Stimulated activated CD4-positive, alpha-beta T cell treated with anti-CD3 and anti-CD28 coated beads, Interleukin-15, amount 100 ng/mL, for 24 hours (primary cell): ENCODE measurements at places on chromosomes 5 and 9.
A peak's percentile ranks its signal among the peaks of the same experiment; 100 is the strongest.

DNA sequence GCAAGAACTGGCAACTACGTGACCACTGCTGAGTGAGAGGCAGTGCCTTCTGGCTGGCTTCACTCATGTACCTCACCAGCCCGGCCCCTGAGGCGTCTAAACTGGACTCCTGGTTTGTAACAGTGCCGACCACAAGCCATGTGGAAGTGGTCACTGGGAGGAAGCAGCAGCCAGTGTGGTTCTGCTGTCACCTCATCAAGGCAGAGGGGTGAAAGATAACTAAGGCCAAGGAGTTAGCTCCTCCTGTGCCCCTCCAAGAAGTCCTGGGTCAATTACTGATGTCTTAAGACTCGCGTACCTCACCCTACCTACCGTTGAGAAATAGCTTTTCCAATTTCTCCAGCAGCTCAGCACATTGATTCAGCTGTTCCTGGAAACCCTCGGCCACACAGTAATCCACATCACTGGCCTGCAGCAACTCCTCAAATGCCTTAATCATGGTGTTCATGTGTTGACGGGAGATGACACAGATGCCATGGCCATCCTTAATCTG, 142.9 kb downstream of the CDK5RAP2 start:
- DNase-seq, result no peak

DNA sequence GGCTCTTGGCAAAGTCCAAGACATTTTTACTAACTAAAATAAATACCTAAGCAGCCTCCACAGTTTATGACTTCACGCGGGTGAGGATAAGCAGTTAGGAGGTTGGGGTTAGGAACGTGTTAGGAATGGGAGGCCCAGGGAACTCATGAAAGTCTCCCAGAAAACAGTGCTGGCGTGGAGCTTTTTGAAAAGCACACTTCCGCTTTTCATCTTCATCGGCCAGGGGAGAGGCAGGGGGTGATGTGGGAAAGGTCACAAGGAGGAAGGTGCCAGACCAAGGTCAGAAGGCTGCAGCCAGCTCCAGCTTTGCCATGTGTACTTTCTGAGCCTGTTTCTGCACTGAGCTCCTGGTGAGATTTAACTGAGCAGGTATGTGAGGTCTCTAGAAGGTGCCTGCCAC, 149.0 kb downstream of the PHF2 start:
- DNase-seq, result no peak

- DNase-seq, result no peak
Observed at GRCh38 chr9:108760841-108761240, 94.9 kb downstream of the ACTL7B start.

DNA sequence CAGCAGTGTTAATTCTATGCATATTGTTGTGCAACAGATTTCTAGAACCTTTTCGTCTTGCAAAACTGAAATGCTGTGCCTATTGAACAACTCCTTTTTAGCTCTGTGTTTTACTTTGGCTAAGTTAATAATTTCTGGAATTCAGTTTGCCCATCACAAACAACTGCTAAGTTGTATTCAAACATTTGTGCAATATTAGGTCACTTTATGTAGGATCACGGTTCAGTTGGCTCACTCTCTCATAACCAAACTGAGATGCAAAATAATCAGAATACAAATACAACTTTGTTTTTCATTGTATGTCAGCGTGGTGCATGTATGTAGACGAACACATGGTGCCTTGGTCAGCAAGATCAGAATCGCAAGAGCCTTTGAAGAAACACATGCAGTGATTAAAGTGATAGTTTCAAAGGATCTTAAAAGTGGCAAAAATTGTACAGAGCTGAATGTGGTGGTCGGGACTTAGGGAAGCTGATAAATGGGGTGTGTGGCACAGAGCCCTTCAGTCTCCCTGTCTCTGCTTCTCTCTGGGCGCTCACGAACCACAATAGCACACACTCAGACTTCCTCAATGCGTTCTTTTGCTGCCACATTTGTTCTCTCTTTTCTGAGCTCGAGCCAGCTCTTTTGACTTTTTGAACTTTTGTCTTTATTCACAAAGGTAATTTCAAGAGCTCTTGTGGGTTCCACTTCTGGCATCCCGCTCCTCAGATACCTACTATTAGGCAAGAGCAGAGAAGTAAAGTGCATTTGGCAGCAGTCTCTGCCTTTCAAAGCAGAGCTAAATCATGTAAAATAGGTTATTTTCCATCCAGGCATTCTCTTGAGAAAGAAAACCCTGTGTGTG, 112.4 kb upstream of the CTSL start:
- no peak for DNase-seq

DNA sequence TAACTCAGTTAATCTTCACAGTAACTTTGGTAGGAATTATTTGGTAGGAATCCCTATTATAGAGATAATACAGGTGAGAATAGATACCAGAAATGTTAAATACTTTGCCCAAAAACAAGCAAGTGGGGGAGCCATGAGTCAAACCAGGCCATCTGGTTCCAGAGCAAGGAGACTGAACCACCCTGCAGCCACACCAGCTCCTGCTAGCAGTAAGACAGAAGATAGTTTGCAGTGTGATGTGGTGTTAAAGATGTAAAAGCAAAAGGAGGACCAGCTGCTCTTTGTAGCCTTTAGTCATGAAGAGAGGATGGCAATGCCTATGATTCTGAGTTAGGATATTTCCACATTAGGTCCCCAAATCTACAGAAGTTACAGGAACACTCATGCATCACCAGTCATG, 101.4 kb downstream of the PRKACG start:
- DNase-seq, result no peak

GRCh38 chr9:3951161-3951665, 348.7 kb downstream of the GLIS3 start:
- no peak for DNase-seq

DNA sequence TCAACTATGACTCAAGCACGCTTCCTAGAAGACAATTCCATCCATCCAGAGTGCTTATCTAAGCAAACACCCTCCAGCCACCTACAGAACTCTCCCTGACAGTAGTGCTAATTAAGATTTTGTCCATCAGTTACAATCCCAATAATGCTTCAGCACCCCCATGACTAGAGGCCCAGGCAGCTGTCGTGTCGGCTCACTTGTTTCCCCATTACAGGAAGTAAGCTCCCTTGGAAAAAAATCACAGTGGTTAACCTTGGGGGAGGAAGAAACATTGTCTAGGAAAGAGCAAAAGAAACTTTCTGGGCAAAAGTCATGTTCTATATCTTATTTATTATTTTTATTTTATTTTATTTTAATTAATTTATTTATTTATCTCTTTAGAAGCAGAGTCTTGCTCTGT, 108.8 kb upstream of the LPAR1 start:
- DNase-seq, result no peak

DNA sequence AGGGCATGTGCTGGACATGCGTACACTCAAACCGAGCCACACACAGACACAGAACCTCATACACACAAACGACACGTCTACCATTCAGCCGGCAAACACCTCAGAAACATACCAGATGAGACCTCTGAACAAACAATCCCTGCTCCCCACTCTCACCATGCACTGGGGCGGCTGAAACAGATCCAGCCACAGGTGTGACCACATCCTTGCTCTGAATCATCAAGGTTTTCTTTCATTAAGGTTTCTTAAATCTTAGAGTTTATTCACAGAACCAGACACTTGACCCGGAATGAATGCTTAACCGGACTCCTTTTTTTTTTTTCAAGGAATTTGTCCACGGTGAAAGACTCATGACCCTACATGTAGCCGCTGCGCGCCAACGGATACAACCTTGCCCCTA, 26.2 kb downstream of the TERT start:
- DNase-seq, result peak; percentile 48

GRCh38 chr5:42807722-42808447, 3.8 kb downstream of the SELENOP start:
- no peak for DNase-seq

GRCh38 chr5:111697881-111698757, 58.9 kb downstream of the NREP start:
- DNase-seq, result no peak

GRCh38 chr9:134628354-134628736, 13.3 kb upstream of the COL5A1 start:
- DNase-seq, result no peak

GRCh38 chr5:111950660-111951059, 193.7 kb upstream of the NREP start:
- DNase-seq, result no peak

GRCh38 chr9:116336133-116336862, 182.7 kb downstream of the PAPPA start:
- DNase-seq, result no peak

GRCh38 chr5:153425914-153426313, 64.6 kb upstream of the GRIA1 start:
- DNase-seq, result no peak

DNA sequence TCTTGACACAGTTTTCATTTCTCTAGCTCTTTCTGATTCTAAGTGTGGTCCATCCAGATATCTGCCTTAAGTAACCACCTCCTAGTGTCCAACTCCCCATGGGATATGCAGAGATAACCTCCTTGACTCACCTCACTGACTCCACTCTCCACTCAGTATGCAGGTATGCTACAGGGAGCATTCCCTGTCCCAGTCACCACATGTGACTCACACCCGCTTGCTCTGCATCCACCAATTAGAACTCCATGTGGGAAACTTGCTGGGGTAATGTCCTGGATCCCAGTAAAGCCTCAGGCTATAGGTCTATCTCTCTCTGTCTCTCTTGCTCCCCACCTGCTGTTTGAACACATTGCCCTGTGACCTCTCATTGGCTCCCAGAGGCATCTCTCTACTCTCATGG, 563.9 kb downstream of the HTR1A start:
- DNase-seq, result no peak

- DNase-seq, result no peak
Observed at GRCh38 chr5:77266291-77266690, 55.8 kb downstream of the PDE8B start.

DNA sequence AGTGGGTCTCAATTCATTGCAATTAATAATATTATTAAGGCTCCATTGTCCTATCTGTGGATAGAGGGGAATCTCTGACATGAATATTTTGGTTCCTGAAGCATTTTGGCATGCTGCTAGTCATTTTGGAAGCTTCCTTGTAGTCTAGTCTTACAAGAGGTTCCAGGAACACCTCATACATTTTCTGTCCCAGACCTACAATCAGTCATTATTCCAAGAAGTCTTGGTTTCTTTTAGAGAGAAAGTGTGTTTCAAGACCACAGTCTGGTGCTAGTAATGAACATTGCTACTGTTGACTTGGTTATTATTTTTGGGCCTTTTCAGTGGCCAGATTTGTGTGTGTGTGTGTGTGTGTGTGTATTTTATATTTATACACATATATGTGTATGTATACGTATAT, 98.9 kb downstream of the ERCC6L2 start:
- DNase-seq, result no peak

GRCh38 chr5:102856389-102856777, 101.3 kb downstream of the PAM start:
- DNase-seq, result no peak

DNA sequence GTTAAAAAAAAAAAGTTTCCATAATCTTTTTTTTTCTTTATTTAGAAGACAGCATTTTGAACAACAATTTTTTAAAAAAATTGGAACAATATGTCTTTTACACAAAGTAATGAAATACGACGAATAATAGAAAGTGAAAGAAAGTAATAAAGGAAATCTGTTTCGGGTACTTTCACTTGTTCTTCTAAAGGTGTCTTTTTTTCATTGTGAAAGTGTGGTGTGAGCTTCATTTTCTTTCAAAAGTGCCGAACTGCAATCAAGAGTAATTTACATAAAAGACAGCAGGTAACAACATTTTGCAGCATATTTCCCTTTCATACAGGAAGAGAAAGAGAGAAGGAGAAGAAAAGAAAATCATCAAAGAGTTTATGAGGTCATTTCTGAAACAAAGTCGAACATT, 159.7 kb upstream of the CDH12 start:
- DNase-seq, result no peak

DNA sequence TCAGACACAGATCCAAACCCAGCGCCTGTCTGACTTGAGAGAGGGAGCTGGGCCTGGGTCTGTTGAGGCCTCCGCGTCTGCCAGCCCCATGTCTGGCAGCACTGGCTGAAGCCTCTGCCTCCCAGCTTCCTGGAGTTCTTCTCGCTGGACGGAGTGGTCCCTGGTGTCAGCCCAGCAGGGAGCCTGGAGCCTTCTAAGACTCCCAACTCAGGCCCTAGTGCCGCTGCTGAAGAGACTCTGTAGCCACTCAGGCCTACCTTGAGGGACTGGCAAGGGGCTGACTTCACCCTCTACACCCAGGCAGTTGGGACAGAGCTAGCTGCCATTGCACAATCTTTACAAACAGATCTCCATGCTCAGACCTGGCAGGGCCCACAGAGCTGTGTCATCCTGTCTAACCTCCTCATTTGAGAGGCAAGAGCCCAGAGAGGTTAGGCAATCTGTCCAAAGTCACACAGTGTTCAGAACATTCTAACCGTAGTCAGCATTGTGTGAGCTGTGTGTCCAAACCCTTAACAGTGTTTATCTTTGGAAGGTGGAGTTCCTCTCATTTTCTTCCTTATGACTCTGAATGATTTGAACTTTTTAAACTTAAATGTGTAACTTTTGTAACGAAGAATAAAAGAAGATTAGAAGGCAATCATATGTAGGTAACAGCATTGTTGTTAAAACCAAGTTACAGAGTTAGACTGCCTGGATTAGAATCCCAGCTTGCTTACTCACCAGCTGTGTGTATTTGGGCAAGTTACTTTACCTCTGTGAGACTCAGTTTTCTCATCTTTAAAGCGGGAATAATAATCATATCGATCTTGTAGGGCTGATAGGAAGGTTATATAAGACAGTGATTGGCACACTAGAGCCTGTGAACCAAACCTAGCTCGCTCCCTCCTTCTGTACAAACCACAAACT, 4.6 kb upstream of the DUSP1 start:
- no peak for DNase-seq

DNA sequence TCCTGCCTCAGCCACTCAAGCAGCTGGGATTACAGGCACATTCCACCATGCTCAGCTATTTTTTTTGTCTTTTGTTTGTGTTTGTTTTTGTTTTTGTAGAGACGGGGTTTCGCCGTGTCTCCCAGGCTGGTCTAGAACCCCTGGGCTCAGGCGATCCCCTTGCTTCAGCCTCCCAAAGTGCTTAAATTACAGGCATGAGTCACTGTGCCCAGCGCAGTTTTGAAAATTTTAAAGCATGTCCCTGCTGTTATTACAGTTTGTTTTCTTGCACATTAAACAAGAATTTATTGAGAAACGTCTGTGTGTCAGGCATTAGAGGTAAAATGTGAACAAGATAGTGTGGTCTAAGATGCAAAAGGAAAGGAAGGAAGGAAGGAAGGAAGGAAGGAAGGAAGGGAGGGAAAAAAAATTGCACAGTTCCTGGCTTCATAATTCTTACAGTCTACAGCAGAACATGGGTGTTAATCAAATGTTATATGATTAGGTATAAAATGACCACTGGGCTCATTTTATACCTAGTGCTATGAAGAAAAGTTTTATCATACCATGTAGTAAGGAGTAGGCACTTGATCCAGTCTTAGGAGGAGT, 205.4 kb downstream of the SNX18 start:
- DNase-seq, result no peak

- peak; percentile 81 for DNase-seq
Observed at GRCh38 chr5:150789943-150790611, 11.5 kb downstream of the SMIM3 start.

DNA sequence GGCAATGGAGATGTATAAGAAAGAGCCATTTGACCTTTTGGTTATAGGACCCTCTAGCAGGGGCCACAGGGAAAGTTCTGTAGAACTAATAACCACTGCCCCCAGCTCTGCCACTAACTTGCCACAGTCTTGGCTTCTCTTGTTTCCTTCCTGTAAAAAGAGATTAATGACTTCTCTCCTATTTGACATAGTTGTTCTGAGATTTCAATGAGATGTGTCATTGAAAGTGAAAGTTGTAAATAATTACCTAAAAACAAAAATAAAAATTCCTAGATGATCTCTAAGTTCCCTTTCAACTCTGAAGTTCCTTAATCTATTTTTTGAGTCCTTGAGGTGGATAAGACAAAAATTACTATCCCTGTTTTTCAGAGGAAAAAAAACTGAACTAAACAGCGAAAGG, 1.4 kb upstream of the KIF12 start:
- DNase-seq, result no peak
